Activated CD8-positive, alpha-beta memory T cell treated with anti-CD3 and anti-CD28 coated beads, Interleukin-2, amount 50 U/mL, for 48 hours (primary cell): ENCODE measurements at places on chromosomes 5 and 9.
A peak's percentile ranks its signal among the peaks of the same experiment; 100 is the strongest.

DNA sequence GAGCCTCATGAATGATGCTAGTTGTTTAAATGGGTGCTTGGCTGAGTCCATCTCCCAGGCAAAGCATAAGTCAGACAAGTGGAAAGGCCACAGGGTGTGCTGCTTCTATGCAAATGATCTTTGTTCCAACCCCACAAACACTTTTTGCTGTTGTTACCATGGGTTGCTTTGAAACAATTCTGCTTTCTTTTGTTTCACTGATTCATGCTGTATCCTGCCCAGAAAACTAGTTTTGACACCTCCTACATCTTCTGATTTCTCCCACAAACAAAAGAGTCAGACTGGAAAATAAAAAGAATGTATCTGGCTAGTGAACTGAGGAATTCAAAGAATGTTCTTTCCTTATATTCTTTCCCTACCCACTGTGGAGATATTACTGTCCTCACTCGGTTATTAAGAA lies 298.6 kb downstream of the DIRAS2 start:
- no peak for DNase-seq

DNA sequence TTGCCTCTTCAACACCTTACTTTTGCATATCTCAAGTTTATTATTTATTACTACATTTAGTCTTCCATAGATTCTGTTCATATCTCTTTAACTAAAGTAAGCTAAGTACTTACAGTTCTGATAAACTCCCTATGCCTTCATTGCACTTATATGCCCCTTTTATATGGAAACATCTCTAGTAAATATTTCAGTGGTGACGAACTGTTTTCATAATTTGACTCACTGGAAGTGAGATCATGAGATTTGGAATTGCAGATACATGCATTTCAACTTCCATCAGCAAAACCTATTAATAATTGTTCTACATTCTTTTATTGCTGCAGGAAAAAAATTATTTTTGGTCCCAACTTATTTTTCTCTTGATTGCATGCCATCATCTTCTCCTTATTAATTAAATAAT lies 263.5 kb downstream of the CD180 start:
- no peak for DNase-seq

- DNase-seq, result no peak
These were observed 35.7 kb downstream of the DPYSL3 start for GRCh38 chr5:147474140-147474539.

DNA sequence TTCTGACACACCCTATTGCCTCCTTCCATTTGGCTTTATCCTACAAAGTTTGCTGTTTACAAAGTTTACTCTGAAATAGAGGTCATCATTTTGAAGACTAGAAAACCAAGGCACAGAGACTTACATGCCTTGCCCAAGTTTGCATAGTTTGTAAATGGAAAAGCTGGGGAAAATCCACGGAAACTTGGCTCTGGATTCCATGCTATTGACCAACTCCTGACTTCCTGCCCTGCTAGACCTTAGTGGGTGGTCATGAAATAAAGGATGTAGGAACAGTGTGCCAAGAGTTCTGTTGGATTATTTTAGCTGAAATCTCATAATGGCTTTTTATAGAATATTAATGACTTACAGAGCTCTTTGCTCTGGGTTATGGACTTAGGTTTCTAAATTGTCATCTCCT lies 69.5 kb downstream of the GRIA1 start:
- DNase-seq, result no peak

- DNase-seq, result no peak
These were observed 25.2 kb upstream of the SYNPO start for GRCh38 chr5:150615141-150615699.

GRCh38 chr5:180830253-180831138 lies 27.9 kb upstream of the MGAT1 start:
- DNase-seq, result peak; percentile 80

GRCh38 chr9:106174346-106174745 lies 480.0 kb downstream of the TMEM38B start:
- no peak for DNase-seq

- DNase-seq, result no peak
These were observed 194.5 kb upstream of the DAB2 start for GRCh38 chr5:39619168-39619818.

GRCh38 chr5:96657068-96657467 lies 5.1 kb upstream of the CAST start:
- no peak for DNase-seq

DNA sequence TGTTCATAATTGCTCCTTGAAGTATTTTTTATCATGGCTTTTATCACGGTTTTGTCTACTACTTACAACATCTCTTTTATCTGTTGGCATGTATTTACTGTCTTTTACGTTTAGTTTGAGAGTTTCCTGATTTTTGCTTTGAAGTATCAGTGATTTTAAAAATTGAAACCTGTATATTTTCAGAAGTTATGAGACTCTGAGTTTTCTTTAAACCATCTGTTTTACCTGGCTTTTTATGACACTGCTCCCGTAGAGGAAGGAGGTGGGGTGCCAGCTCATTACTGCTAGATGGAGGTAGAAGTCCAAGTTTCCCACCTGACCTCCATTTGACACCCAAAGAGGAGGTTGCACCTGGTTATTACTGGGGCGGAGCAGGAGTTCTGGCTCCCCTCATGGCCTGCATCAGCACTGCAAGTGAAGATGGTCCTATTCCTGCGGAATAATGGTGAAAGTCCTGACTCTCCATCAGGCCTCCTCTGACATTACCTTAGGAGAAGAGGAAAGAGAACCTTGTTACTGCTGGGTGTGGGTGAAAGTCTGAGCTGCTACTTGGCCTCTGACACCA lies 10.0 kb upstream of the ZNF131 start:
- DNase-seq, result no peak

- DNase-seq, result no peak
These were observed 100.6 kb downstream of the LIFR start for GRCh38 chr5:38455796-38456330.

- no peak for DNase-seq
These were observed 4.4 kb downstream of the IL33 start for GRCh38 chr9:6219981-6220380.

- DNase-seq, result no peak
These were observed 93.4 kb upstream of the CCDC112 start for GRCh38 chr5:115389799-115390382.

DNA sequence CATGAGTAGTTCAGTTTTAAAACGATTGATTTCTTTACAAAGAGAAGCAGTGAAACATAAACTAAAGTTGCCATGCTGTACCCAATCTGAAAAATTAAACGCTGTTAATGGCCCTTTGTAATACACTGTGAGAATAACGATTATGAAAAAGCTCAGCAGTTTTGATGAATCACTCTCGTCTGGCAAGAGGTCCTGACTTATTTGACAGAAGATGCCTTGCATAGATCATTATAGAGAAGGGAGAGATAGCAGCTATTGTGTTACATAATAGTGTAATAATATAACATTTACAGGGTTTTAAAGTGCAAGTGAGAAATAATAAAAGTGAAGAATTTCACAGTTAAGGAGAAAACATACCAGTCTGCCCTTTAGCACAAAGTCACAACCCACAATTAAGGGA lies 361.5 kb upstream of the CDH10 start:
- no peak for DNase-seq

- DNase-seq, result no peak
These were observed 15.3 kb downstream of the DENND1A start for GRCh38 chr9:123914517-123915196.

GRCh38 chr5:109853377-109853776 lies 163.7 kb downstream of the MAN2A1 start:
- no peak for DNase-seq

- no peak for DNase-seq
These were observed 70.1 kb upstream of the PANK3 start for GRCh38 chr5:168649306-168649705.

DNA sequence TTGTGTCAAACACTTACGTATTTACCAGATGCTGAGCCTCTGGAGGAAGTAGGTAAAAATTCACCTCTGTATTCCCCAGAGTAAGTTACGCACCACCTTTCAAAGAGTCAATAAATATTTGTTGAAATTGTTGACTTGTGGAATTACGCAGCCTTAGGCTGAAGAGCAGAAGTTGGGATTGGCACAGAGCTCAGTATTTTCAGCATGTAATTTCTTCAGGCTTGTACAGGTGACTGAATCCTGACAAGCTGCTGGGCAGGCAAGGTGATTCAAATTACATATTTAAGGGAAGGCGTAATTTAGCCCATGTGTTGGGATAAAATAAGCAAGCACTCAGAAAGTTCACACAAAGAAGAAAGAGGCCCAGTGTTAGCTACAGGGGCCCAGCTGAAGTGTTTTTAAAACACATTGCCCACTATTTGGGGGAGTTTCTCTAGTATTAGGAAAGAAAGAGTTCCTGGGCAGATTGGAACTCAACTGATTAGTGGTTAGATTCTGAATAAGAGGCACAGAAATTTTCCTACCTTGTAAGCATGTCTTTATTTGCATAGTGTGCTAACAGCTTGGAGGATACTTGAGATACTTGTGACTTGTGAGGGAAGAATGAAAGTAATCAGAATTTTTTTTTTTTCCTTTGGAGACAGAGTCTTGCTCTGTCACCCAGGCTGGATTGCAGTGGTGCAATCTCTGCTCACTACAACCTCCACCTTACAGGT lies 165.3 kb upstream of the FBXL7 start:
- DNase-seq, result no peak

DNA sequence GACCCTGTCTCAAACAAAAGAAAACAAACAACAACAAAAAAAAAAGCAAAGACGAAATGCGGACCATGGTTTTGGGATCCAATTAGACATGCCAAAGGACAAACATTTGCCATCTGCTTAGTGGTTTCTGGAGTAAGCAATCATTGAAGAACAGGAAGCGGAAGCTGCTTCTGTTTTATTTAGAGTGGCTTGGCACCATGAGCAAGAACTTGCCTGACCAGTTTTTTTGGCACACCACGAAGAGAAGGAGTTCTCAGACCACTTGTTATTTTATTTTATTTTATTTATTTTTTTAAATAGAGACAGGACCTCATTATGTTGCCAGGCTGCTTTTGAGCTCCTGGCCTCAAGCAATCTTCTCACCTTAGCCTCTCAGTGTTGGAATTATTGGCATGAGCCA lies 17.0 kb downstream of the BTF3 start:
- no peak for DNase-seq

GRCh38 chr5:134879456-134879855 lies 5.3 kb downstream of the TXNDC15 start:
- no peak for DNase-seq

GRCh38 chr9:127941062-127941960 lies 3.7 kb upstream of the DPM2 start:
- no peak for DNase-seq

DNA sequence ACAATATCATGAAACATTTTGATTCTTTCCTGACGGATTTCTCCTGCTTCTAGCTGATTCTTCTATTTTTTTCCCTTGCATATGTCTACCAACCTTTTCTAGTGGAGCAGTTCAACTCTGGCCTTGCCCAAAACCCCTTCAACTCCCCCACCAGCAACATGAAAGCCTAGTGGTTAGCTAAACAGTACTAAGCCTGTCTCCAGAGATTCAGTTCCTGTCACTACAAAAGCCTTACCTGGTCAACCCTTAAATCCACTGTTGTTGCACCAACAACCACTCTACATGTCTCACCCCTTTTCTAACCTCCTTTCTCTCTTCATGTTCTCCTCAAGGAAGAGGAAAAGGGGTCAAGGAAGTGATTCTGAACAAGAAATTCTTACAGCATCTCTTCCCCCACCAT lies 74.8 kb upstream of the PIK3R1 start:
- no peak for DNase-seq

DNA sequence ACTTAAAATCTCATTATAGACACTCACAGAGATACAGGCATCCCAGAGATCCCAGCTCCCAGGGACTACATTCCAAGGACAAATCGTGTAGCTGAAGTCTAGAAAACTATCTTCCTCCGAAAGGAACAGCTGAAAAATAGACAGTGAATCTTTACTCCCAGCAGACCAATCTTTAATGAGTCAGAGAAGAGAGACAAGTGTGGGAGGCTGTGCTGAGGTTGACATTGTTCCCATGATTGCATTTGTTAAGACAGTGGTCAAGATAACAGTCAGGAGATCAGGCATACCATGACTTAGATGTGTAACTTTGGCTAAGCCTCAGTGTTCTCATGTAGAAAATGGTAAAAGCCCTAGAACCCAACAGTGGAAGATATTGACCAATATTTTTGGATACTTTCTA lies 120.7 kb downstream of the PAPPA start:
- no peak for DNase-seq

DNA sequence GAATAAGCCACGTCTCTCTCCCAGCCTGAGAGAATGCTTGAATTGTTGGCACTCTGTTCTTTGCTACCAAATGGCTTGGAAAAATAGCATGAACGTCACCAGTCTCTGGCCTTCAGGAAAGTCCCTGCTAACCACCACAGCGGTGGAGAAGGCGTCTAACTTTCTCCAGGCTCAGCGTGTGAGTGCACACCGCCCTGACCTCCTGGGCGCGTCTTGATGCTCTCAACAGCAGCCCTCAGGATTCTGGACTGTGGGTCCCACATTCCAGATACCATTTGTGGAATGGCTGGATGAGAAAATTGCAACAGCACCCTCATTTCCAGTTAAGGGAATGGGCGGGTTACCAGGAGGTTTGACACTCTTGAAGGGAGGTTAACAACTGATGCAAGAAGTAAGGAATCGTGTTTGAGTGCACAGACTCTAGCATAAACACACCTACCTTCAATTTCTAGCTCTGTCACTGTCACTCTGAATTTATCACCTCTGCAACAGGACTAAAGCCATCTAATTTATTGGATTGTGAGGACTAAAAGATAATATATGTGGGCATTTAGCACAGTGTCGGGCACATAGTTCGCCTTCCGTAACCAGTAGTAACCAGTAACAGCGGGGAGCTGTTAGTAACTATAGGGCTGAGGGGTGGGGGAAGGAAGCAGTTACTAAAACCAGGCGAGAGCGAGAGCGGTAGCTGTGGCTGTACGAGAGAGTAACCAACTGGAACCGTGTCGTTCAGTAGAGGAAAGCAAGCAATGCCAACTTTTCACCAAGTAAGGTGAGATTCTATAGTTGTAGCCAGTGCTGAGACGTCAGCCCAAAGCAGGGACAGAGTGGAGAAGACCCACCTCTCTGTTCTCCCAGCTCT lies 807 bp upstream of the PLGRKT start:
- peak; percentile 76 for DNase-seq

DNA sequence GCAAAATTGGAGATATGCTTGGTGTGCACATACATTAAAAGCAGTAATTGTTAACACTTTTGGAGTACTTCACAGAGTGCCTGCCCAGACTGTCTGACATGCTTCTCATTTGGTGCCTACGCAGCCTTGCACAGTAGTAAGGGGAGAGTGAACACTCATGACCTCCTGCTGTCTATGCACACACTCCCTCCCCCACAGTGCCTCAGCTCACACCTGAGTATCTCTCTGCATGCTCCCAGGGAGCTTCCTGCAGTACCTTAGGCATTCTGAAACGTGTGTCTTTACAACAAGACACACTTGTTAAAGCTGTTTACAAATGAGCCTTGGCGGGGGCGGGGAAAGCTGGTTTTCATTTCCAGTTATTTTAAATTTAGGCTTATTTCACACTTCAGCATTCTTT lies 18.0 kb downstream of the MAP3K1 start:
- DNase-seq, result no peak

- no peak for DNase-seq
These were observed 5.5 kb downstream of the PTBP3 start for GRCh38 chr9:112327718-112328450.
